ENCODE measurements at places on chromosomes 2 and 18.

DNA sequence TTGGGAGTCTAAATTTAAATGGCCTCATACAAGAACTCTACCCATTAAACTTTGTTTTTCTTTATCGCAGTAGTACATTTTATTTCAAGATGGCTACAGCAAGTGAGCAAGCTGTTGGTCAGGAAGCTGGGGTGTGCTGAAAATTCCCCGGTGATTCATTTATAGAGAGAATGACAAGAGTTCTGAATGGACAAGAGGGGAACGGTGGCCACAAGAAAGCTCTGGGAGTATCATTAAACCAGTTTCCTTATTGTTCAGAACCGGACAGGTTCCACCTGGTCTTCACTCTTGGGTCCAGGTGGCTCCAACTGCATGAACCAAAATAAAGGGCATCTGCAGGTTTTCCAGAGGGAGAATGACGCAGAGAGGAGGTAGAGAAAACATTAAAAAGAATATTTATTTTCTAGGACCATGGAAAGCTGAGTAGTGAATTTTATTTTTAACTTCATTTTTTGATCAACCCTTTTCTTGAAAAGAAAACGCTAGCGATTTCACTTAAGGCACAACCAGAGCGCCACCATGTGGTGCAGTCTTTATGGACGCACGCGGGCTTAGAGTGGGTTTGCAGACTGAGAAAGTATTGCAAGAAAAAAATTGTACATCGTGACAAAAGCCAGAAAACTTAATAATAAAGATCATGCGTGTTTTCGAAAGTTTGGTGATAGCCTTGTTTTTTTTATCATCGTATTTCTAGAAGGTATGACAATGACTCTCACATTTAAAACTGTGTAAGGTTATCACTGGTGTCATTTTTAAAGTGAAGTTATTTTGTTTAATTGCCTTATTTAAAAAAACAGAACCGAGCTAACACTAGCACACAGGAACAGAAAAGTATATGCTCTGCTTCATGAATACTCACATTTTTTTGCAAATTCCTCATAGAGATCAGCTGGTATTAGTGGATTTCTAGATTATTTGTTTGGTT lies 97.9 kb upstream of the NOL4 start:
- DNase-seq, result peak; percentile 53

- no peak for DNase-seq
These were observed 2.9 kb downstream of the TEX261 start for GRCh38 chr2:70991742-70992141.

- DNase-seq, result no peak
These were observed 377.1 kb upstream of the SOX11 start for GRCh38 chr2:5315041-5315440.

GRCh38 chr2:39506215-39506614 lies 69.1 kb upstream of the MAP4K3 start:
- no peak for DNase-seq

- no peak for DNase-seq
These were observed 162.7 kb upstream of the NT5C1B start for GRCh38 chr2:18752022-18752493.

DNA sequence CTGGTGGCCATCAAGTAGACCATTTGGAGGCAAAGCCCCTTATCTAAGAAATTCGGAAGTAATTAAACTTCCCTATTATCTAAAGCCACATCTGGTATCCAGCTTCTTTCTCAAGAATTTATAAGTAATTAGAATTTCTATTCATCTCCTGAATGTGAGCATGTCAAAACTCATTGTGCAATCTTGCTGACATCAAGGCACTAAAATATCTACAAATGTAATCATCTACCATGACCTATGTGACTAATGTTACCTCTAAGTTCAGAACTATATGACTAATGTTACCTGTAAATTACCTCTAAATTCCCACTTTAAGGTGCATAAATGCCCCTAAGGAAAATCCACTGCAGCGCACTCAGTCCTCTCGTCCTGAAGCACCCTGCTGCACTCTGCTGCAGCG lies 773.0 kb downstream of the CPS1 start:
- DNase-seq, result no peak

Measured in MM.1S (cell line).